ENCODE measurements at places on chromosomes 1 and 21.

- no peak for DNase-seq
Measured at GRCh38 chr1:2554621-2555387, 1.4 kb upstream of the TNFRSF14 start.

DNA sequence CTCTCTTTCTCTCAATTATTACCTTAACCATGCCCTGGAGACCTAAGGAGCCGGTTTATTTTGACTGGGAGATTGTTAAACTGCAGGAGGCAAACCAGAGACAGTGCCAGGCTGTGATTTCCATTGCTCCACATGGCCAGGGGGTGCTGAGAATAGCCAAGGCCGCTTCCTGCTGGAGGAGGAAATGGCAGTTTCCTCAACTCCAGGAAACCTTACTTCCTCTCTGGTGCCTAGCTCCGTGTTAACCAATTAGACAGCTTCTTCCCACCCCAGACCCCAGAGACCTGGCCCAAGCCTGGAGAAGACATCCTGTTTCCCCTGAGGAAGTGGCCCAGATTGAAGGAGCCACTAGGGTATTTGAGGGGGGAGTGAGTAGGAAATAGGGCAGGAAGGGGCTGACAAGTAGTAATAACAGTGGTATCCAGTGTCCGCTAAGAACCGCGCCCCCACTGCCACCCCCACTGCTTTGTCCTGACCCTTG is 161.2 kb downstream of the PLPP3 start:
- no peak for DNase-seq

GRCh38 chr1:206836111-206836510 is 29.3 kb upstream of the IL20 start:
- no peak for DNase-seq

DNA sequence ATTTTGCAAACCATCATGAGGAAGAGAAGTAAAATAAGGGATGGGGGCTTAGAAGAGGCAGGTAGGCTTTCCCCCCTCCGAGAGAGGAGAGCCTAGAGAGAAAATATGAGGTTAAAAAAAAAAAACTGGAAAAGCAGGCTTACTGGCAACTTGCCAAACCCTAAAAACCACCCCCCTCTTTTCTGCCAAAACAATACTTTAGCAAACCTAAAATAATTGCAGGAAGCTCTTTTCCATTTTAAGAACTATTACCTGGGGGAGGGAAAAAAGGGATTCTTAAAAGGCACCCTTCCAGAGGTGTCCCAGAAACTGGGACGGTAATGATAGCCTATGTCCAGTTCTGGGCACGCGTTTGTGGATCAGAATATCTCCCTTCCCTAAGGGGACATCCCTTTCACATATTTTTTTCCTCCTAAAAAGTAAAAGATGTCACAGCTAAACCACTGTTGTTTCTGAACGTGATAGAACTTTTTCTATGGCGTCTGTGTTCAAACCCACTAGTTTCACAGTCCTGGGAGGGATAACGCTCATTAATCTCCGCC is 1.1 kb upstream of the NFIA start:
- DNase-seq = no peak
